ENCODE measurements at places on chromosomes 4 and X. TPM values are rescaled to one million over a fixed set of nuclear protein-coding genes. Genes with fewer than 3 reads are reported as not detected.

CUL4B gene
- 44.9 TPM for total RNA-seq

LONRF3 gene
- 0.33 TPM for total RNA-seq

NSG1 gene
- total RNA-seq: 9.3 TPM

FGFR3 gene
- 75.7 TPM for total RNA-seq

GABRQ gene
- 3.8 TPM for total RNA-seq

SHROOM2 gene
- total RNA-seq: 15.3 TPM

CYTL1 gene
- 1.7 TPM for total RNA-seq

STATH gene
- total RNA-seq: not detected

LIMCH1 gene
- 3.3 TPM for total RNA-seq

RTL5 gene
- total RNA-seq: 1.2 TPM

RFC1 gene
- total RNA-seq: 61.1 TPM

SASH3 gene
- total RNA-seq: not detected

AR gene
- 3.5 TPM for total RNA-seq

NSDHL gene
- 32.7 TPM for total RNA-seq

FAM53A gene
- 2.4 TPM for total RNA-seq

DOK7 gene
- total RNA-seq: 0.26 TPM

OPN1MW gene
- not detected for total RNA-seq

RIBC1 gene
- total RNA-seq: 1.2 TPM
